Stimulated activated CD4-positive, alpha-beta T cell treated with anti-CD3 and anti-CD28 coated beads, Interleukin-1b, Interleukin-23, amount 100 ng/mL, for 1 hour (primary cell): ENCODE measurements at places on chromosomes 7 and 10.

DNA sequence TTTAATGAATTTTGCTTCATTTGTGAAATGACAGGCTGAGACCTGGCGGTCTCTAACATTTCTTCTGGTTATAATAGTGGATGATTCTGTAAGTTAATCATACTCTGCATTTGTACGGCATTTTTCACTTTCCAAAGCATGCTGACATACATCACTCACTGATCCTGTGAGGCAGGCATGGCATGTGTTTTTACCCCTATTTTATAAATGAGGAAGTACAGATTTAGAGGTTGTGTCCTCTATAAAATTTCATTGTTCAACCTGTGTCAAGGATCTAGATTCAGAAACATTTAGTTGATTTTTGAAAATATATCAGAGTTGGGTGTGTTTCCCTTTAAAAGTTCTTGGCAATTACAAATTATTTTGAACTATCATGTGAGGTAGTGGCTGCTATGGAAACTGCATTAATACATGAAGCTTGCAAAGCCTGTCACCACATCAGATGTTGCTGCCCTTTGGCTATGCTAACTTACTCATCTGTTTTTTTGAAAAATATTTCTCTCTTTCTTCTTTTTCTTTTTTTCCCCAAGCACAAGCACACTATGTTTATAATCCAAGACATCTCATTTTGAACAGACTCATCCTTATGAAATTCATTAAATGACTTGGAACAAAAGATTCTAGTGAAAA, 172.7 kb downstream of the GNAI1 start:
- DNase-seq: no peak

DNA sequence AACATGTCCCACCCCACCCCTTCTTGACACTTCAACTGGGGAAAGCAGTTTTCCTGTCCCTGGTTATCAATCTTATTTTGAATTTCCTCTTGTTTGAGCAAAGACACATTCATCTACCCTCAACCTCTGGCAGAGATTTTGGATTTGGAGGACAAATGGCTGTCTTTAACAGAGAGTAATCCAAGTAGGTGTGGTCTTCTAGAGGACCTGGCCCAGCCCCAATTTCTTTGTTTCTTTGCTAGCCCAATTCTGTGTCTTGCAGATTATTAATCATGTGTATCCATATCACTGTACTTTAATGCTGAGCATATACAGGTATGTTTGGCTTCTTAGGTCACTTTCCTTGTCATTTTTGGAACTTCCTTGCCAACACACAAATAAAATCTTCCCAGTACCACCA, 58.8 kb upstream of the ADCY1 start:
- DNase-seq: no peak

GRCh38 chr7:151339651-151340382, 1.8 kb upstream of the NUB1 start:
- DNase-seq: no peak

GRCh38 chr7:70761711-70762328, 370.1 kb upstream of the GALNT17 start:
- DNase-seq: no peak
